Cortex of kidney (tissue), 1 donor: ENCODE measurements at places on chromosomes 16 and 17.

DNA sequence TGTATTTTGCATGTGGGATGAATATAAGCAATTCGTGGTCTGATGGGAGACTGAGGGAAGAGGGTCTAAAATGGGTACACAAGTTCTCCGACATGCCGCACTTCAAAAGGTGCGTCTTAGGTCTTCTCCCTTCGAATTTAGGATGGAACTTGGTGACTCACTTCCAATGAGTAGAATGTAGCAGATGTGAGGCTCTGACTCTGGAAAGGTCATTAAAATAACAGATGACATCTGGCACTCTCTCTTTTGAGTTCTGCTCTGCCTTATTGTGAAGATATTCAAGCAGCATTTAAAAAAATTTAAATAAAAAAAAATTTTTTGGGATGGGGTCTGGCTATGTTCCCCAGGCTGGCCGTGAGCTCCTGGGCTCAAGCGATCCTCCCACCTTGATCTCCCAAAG lies 92.7 kb downstream of the TMEM100 start:
- no peak for DNase-seq

GRCh38 chr16:85520853-85521521 lies 92.1 kb upstream of the GSE1 start:
- DNase-seq, result no peak

DNA sequence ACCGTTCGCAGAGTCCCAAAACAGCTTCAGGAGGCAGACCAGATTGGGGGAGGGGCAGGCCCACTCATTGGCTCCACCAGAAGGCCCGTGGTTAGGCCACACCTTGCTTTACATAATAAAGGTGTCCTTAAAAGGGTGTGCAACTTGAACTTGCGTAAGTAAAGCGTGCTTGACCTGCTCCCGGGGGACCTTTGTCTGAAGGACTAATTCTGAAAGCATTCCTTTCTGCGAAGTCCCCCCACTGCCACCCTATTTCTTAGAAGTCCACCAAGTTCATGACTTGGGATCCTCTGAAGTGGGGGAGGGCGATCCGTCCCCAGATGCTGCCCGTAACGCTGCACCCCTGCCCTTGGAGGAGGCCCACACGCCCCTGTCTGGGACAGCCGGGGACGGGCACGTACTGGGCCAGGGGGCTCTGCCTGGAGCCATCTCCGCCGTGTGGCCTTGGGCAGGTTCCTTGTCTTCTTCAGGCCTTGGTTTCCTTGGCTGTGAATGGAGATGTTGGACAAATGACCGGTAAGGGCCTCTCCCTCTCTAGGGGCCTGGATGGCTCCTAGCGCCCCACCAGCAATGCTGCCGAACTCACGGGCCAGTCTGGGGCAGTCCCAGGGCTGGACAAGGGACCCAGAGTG lies 823 bp upstream of the ZNF469 start:
- DNase-seq, result no peak

DNA sequence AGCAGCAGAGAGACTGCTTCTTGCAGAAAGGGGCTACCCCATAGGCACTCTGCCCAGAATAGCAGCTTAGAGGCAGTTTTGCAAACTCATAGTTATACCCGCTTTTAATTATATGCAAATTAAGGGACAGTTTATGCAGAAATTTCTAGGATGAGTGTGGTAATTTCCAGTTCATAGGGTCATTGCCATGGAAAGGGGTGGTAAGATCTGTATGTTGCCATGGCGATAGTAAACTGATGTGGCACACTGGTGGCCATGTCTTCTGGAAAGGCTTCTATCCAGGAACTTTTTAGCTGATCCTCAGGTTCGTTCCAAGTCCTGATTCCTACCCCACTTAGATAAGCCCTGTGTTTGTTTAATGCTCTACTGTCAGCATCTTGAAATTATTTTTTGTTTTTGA lies 6.2 kb downstream of the STXBP4 start:
- DNase-seq, result no peak

GRCh38 chr16:20675488-20676267 lies 21.8 kb downstream of the ACSM1 start:
- DNase-seq, result no peak

GRCh38 chr16:1651974-1652312 lies 26.1 kb upstream of the JPT2 start:
- no peak for DNase-seq

DNA sequence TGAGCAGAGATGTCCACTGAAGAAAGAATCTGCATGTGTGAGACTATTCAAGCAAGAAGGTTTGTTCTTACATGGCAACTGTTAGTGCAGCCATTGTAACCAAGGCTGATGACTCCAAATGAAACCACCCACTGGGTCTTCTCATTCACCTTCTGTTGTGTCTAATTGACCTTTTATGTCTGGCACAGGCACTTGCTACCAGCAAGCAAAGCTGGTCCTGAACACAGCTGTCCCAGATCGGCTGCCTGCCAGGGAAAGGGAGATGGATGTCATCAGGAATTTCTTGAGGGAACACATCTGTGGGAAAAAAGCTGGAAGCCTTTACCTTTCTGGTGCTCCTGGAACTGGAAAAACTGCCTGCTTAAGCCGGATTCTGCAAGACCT lies 3.6 kb downstream of the CDC6 start:
- DNase-seq, result no peak

DNA sequence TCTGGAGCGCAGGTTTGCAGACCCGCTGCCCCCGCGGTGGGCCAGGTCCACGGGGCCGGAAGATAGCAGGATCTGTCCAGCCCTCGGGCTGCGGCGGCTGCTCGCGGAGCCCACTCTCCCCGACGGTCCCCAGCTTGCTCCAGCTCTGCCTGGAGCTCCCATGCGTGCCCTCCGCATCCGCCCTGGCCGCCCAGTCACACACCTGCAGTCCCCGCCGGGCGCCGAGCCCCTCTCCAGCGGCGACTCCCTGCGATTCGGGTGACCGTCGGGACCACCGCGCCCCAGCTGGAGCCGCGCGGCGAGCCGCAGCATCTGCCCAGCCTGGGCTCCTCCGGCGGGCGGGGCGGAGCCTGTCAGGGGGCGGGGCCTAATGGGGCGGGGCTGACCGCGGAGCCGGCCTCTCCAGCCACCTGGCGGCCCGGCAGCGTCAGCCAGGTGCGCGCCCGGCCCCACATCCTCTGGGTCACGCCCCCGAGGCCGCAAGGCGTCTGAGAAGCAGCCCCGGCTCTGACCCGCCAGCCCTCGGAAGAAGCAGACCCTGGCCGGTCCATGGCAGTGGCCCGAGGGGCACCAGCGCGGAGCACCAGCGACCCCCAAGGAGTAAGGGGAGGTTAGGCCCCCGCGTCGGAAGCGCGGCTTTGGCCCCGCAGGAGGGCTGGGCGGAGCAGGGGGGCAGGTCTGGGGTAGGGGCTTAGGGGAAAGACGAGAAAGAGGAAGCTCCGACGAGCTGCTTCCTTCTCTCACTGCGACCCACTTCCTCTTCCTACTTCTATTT lies at the start of gene PIK3R5:
Gene PIK3R5, minus strand, starts transcription at position 314 of the 775 bp plus-strand sequence. CDS start 54,213 bp downstream, outside the sequence.
- no peak for DNase-seq

GRCh38 chr17:2697611-2698162 lies 13.9 kb downstream of the CLUH start:
- DNase-seq, result no peak

- DNase-seq, result no peak
Measured at GRCh38 chr17:58694302-58694701, 1.9 kb downstream of the RAD51C start.

DNA sequence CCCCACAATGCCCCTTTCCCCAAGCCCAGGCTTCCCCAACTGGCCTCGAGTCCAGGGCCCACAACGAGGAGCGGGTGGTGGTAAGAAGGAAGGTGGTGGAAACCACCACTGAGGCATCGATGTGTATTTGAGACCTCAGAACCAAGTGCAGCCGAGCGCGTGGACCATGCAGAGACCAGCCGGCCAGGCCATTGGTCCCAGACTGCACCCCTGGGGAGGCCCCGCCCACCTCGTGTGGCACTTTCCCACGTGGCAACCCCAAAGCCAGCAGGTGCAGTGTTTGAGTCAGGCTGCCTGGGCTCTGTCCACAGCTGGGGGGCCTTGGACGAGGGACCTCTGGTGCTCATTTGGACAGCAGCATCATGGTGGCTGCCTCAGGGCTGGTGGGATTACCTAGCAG lies 28.1 kb upstream of the BAHCC1 start:
- DNase-seq, result no peak

- DNase-seq, result no peak
Measured at GRCh38 chr16:81431554-81432353, 12.9 kb upstream of the CMIP start.

DNA sequence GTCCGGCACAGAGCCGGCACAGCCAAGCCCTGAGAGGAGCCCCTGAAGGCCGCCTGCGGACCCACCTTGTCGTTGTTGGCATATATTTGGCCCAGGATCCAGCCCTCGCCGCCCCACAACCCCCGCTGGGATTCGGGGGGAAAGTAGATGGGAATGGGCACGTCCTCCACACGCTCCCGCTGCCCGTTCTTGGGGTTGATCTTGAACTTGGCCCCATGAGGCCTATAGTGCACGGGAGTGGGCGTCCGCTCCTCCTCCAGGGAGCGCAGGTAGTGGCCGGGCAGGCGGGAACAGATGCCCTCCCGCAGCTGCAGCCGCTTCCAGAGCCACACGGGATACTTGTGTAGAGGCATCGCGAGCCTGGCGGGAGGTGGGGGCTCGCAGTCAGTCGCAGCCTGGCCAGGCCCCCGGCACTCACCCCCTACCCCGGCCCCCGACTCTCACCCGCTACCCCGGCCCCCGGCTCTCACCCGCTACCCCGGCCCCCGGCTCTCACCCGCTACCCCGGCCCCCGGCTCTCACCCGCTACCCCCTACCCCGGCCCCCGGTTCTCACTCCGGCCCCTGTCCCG lies 387 bp downstream of the MRPL28 start:
- no peak for DNase-seq

DNA sequence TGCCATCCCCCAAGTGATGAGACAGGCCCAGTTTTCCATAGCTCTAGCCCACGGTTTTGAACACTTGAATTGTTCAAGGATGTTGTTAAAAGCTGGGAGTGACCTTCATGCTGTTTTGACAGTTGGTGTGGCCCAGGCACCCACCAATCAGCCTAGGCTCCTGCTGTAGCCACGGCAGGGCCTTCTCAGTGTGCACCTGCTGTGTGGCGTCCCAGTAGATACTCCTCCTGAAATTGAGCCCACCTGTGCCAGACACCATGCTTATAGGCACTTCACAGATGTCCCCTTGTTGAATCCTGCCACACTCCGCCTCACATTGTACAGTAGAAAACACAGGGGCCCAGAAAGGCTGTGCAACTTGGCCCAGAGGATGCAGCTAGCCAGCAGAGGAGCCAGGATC lies 86.4 kb downstream of the SOCS1 start:
- DNase-seq, result no peak

DNA sequence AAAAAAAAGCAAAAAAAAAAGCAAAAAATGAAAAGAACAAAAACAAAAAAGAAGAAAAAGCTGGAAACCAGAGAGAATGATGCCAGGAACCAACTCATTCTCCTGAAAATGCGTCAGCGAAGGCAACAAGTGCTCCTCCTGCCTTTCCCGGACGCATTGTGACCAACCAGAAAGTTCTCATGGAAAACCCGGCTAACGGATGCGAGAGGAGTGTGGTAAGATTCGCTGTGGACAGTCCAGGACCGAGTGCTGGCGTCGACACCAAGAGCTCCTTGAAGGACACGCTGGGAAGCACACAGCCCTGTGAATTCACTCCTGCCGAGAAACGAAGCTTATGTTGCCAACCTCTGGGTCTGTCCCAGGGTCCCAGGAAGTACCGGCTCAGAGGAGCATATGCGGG lies 43.4 kb downstream of the METRNL start:
- no peak for DNase-seq

DNA sequence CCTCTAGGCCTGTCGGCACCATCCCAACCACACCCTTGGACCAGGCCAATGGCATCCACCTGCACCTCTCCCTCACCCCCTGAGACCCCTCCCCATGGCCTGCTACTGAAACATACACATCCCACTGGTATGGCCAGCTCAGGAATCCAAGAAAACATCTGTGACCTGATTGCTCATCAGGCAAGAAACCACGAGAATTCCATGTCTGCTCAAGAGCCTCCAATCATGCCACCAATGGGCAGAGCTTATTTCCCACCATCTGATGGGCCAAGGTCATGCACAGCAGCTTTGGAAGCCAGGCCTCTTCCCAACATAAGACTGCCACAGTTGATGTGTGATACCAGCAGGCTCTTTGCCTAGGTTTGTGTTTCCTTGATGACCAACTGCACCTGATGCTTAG lies 190.1 kb downstream of the C16orf78 start:
- no peak for DNase-seq

DNA sequence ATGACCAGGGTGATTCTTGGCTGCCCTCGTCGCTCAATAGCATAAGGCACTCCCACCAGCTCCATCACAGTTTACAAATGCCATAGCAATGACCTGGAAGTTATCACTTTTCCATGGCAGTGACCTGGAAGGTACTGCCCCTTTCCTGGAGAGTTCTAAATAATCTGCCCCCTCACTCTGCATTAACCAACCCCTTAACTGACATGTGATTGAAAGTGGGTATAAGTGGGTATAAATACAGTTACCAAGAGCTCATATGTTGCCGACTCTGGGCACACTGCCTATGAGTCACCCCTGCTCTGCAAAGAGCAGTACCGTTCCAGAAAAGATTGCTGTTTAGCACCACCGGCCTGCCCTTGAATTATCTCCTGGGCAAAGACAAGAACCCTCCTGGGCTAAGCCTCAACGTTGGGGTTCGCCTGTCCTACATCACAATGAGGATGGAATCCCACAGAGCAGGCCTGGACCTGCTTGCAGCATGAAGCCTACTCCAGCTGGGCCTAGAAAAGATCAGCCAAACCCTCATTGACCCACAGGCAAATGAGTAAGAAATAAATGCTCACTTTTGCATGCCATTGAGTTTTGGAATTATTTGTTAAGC lies 95.2 kb upstream of the SEC14L1 start:
- no peak for DNase-seq

- no peak for DNase-seq
Measured at GRCh38 chr16:85416228-85417109, 196.7 kb upstream of the GSE1 start.

DNA sequence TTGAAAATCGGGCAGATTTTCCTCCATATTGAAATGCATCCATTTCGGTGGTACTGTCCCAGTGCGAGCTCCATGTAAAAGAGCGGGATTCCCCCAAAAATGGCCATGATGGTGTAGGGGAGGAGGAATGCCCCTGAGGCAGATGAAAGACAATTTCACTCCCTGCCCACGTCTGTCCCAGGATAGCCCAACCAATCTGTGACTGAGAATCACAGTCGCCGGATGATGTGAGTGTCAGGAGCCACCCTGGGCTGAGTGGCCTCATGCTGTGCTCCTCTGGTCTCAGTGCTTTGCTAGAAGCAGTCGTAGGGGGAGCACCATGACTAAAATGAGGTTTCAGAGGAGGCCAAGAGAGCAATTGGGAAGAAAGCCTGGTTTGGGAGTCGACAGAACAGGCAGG lies 16.7 kb downstream of the SLC6A4 start:
- no peak for DNase-seq
